ENCODE measurements at places on chromosomes 16 and 17.

GRCh38 chr16:11706180-11706742, 36.4 kb downstream of the TXNDC11 start:
- no peak for DNase-seq

- DNase-seq = no peak
These were observed 31.3 kb downstream of the AP1G1 start for GRCh38 chr16:71777329-71777728.

DNA sequence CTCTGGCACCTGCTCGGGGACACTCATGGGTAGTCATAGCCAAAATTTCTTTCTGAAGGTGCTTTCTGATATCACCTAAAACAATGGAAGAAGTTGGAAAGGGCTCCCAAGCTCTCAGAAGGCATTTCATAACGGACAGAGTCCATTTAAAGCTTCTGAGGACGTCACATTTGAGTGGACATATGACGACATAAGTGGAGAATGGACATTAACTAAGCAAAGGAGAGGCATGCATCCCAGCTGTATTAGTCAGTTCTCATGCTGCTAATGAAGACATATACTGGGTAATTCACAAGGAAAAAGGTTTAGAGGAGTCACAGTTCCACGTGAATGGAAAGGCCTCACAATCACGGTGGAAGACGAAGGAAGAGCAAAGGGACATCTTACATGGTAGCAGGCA, 260.2 kb upstream of the DYNLRB2 start:
- no peak for DNase-seq

DNA sequence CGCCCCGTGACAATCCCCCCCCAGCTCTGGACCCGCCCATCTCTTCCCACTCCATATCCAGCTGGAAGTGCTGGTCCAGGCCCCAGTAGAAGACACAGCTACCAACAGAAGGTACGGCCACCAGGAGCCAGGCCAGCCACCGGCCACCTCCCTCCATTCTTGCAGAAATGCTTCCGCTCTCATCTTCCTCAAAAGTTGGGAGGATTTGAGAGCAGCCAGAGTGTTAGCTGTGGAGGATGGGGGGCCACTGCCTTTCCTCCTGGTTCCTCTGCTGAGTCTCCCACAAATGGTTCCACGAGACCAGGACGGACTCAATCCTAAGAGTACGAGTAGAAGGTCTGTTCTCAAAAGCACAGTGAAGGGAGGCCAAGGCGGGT, 78.3 kb downstream of the GAS7 start:
- DNase-seq = no peak

- no peak for DNase-seq
These were observed 13.9 kb downstream of the NUP93 start for GRCh38 chr16:56743840-56744239.

- no peak for DNase-seq
These were observed 47.1 kb downstream of the USP10 start for GRCh38 chr16:84746875-84747274.

DNA sequence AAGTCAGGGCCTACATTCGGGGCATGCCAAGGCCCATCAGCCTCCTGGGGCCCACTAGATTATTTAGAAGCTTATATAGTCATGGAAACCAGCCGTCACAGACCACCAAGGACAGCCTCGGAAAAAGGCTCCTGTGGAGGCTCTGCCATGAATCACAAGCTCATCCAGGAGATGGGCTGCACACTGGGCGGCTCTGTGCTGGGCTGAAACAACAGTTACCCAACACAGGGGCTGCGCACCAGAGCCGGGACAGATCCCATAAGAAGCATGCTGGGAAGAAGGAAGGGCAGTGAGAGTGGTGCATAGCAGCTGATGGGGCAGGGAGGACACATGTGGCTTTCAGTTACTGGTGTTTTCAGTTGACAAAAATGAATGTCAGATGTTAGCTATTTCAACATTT, 67.7 kb upstream of the GSG1L start:
- DNase-seq = no peak

- DNase-seq = no peak
These were observed 23.8 kb upstream of the DOC2B start for GRCh38 chr17:205148-205669.

GRCh38 chr17:28368306-28368831, 1.7 kb downstream of the VTN start:
- no peak for DNase-seq

- DNase-seq = no peak
These were observed 92.0 kb downstream of the WSCD1 start for GRCh38 chr17:6162216-6162615.

GRCh38 chr16:85168732-85169256, 56.5 kb upstream of the CIBAR2 start:
- no peak for DNase-seq

GRCh38 chr17:72134608-72135394, 14.0 kb downstream of the SOX9 start:
- no peak for DNase-seq

GRCh38 chr17:21357696-21358656, 18.2 kb upstream of the KCNJ12 start:
- DNase-seq = no peak

DNA sequence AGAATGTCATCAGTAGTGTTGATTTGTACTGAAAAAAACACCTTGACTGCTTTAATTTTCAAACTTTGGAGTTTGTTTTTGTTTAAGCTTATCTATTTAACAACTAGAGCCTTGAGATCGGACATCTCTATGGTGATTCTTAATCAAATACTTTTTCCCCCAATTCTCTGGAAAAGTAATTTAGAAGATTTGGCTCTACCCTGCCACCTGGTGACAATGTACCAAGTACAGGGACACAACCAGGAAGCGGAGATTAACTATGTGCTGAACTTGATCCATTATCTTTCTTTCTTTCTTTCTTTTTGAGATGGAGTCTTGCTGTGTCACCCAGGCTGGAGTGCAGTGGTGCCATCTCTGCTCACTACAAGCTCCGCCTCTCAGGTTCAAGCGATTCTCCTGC, 30.8 kb downstream of the USP43 start:
- DNase-seq = no peak

DNA sequence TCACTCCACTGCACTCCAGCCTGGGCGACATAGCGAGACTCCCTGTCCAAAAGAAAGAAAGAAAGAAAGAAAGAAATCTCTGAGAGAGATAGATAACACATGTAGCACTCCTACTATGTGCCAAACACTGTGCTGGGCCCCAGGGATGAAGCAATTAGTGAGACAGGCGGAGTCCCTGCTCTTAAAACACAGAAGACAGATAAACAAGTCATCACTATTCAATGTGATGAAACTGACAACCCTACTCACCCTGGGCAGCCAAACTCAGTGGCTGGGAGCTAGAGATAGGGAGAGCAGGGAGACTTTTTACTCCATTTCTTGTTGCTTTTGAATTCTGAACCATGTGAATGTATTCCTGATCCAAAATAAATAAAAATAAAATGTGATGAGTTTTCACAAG, 35.2 kb upstream of the GOSR2 start:
- no peak for DNase-seq

DNA sequence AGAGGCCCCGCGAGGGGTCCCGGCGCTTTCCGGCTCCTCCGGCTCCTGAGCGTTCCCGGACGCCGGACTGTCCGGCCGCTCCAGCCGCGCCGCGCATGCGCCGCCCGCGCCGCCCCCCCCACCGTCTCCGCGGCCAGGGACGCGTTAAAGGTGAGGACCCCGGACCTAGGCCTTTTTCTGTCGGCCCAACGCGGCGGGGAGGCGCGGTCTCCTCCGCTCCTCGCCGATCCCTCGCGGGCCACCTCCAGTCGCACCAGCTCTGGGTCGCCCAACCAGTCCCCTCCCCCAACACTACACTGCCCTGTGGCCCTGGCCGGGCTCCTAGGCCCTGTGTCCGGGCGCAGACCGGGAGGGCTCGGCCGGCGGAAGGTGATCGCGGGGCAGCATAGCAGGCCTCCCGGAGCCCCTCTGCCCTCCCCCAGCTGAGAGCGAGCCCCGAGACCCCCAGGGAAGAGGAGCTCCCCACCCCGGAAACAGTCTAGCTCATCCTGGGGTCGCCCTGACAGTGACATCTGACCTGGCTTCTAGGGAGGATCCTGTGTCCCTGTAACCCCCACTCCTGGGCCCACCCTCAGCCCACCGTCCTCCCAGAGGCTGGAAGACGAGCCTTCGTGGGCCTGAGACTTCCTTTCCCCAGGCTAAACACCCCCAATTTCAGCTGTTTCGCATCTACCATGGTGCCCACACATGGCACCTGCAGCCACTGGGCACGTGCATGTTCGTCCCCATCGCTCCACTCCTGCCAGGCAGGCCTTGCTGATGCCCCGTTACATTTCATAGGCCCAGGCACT, 14.7 kb upstream of the BCAR1 start:
- DNase-seq = peak; percentile 97

- DNase-seq = no peak
These were observed 3.1 kb upstream of the HOXB2 start for GRCh38 chr17:48547808-48548522.

GRCh38 chr17:61662741-61663140, 71.7 kb upstream of the NACA2 start:
- no peak for DNase-seq

- no peak for DNase-seq
These were observed 75.2 kb downstream of the CCDC182 start for GRCh38 chr17:57669671-57670529.

- DNase-seq = no peak
These were observed 263.6 kb downstream of the SHISA9 start for GRCh38 chr16:13165024-13165423.

- DNase-seq = no peak
These were observed 23.5 kb downstream of the SNX29 start for GRCh38 chr16:12000032-12000431.

DNA sequence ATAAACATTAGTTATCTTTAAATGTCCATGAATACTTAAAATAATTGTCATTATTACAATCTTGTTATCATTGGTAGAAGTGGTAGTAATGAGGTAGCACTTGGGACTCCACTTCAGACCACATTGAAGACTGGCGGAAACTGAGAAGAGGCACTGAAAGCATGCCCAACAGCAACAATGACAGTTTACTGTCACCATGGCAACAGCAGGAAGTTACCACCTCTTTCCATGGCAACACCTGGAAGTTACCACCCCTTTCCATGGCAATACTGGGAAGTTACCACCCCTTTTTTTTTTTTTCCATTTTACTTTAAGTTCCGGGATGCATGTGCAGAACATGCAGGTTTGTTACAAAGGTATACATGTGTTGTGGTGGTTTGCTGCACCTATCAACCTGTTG, 494.9 kb upstream of the RBFOX1 start:
- no peak for DNase-seq

GRCh38 chr17:31092475-31093064, 2.2 kb upstream of the NF1 start:
- no peak for DNase-seq

DNA sequence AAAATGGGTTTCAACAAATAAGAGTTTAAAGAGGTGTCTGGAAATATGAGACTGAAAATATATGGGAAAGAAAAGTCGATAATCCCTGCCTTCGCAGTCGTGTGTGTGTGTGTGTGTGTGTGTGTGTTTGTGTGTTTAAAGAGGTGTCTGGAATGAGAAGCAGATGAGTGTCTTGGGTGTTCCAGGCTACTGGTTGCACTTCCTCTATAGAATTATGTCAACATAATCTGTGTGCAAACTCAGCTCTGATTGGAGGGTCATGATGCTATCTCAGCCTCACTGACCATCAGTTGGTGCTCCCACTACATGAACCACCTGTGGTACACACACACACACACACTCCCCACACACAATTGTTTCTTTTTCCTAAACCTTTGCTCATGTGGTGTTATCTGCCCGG, 347.3 kb downstream of the NPIPA8 start:
- DNase-seq = no peak

GRCh38 chr16:47581114-47581513, 120.0 kb downstream of the PHKB start:
- DNase-seq = no peak

- DNase-seq = no peak
These were observed 14.4 kb upstream of the DHRS7C start for GRCh38 chr17:9805769-9806168.

DNA sequence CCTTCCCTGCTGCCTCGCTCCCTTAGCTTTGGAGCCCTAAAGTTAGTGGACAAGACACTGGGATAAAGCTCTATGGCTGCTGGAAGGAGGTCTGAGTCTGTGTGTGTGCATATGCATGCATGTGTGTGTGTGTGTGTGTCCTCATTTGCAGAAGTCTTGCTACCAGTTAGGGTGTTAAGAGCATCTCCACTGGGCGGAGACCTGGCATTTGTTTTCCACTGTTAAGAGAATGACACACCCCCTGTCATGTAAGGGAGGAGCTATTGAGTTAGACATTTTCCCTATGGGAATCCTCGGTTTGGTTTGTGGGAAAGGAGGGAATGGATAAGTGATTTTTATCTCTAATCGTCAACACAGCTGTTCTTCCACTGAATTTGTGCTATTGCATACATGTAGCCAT, 24.8 kb upstream of the ARHGAP23 start:
- DNase-seq = no peak

DNA sequence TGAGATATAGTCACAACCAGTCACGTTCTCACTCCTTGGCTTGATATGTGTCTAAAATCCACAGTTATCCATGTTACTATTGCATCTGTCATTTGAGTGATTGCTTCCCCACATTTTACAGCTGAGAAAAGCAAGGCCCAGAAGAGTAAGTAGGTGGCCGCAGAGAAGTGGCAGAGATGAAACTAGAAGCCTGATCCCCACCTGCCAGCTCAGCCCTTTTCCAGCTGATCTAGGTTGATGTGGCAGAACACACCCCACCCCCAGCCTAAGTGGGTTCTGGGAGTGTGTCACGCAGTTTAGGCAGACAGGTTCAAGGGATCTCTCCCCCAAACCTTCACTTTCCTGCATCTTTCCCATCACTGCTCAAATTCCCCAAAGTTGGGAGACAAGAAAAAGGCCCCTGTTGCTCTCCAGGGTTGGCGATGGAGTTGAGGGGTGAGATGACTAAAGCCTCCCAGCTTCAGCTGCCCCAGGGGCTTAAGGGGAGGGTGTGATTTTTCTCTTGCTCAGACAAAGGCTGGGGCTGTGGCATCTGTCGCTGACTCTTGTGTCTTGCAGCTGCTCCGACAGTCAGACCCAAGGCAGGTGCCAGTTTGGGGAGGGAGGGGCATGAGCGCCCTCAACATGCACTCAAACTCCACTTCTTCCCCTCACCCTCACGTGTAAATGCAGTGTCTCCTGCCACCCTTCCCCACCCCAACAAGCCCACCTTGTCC, 48.9 kb upstream of the LHX1 start:
- no peak for DNase-seq

DNA sequence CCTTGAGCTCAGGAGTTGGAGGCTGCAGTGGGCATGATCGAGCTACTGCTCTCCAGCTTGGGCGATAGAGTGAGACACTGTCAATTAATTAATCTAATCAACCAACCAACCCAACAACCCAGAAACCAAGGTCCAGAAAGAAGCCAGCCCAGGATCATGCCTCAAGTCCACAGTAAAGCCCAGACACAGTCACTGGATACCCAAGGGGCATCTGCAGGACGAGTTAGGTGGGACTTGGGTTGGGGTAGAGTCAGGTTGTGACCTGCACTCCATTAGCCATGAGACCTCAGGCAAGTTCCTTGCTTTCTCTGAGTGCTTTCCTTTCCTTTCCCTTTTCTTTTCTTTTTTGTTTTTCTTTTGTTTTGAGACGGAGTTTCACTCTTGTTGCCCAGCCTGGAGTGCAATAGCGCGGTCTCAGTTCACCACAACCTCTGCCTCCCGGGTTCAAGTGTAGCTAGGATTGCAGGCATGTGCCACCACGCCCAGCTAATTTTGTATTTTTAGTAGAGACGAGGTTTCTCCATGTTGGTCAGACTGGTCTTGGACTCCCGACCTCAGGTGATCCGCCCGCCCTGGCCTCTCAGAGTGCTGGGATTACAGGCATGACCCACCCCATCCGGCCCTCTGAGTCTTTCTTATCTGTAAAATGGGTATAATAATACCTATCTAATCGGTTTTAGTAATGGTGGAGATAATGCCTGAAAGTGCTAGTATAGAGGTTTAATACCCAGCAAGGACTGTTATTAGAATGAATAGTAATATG, 3.5 kb upstream of the HSD17B1 start:
- DNase-seq = no peak
